ENCODE measurements at places on chromosomes 5 and 9.

GRCh38 chr5:178232124-178232919 lies at the start of gene PHYKPL:
Gene PHYKPL, minus strand, starts transcription at chr5:178232802. Its CDS starts 252 bp downstream, at chr5:178232550.
- DNase-seq: peak; percentile 37

DNA sequence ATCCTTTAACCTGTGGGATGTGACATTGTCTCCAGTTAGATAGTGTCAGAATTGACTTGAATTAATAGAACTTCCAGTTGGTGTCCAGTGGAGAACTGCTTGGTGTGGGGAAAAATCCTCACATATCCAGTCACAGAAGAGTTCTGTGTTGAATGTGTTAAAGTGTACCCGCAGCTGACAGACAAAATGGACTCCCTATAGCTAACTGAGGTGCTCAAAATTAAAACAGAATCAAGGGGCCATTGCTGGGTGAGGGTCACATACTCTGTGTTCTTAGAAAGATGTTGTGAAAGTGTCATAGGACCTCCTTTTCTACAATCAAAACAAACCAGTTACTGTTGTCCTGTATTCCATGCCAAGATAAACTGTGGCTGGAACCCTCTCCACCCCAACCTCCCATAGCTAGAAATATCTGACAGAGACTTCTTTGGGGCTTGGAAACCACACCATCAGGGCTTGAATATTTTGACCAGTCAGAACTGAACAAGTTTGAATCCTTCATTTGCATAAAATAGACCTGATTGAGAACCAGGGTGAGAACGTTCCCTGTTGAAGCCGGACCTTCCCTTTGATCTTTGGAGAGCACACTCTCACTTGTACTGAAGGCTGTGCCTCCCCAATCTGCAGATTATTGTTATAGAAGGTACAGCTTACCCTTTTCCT lies 164.0 kb upstream of the ZNF608 start:
- no peak for DNase-seq

DNA sequence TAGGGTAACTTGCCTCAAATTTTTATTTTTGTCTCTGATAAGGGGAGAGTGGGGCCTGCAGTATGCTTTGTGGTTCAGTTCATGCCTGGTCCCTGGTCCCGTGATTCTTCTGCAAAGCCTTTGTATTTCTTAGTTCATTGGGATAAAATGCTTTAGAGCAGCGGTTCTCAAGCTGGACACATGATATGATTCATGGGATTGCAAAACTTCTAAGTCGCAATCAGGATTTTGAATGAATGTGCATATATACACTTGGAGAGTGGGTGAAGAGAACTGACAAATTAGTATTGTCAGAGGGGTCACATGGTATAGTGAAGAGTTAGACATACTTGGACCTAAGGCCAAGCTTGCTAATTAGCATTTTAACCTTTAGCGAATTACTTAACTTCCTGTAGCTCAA lies 265.4 kb upstream of the KLF9 start:
- DNase-seq: no peak

DNA sequence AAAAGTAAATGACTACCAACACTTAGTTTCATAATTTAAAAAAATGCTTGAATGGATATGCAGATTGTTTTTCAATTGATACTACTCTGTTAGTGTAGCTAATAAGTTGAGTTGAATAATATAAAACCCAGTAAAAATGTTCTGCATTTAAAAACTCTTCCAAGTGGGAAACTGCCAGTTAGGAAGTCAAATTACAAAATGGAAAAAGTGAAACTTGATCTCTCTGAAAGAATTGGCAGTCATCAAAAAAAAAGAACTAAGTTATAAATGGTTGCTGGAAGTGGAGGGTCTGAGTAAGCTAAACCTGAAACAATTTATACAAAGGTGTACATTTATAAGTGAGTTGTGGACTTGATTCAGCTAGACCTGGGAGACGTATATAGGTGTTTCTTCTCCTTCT lies 52.4 kb downstream of the VCAN start:
- no peak for DNase-seq

DNA sequence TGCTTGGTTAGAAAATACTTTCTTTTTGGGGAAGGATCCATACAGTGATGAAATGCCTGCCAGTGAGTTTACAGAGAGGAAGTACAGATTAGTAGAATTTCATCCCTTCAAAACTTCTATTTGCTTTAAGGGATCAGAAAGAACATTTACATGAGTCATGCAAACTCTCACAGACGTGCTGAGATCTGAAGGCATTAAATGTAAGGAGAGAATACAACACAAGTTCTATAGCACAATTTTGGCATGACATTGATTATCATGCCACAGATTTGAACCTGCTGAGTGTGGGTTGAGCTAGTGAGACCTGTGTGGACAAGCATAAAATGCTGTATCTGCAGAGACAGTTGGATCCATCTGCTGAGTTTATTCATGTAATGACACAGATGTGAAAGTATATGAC lies 613.6 kb upstream of the SEMA6A start:
- DNase-seq: no peak
